ENCODE measurements at places on chromosomes 5 and 9.

DNA sequence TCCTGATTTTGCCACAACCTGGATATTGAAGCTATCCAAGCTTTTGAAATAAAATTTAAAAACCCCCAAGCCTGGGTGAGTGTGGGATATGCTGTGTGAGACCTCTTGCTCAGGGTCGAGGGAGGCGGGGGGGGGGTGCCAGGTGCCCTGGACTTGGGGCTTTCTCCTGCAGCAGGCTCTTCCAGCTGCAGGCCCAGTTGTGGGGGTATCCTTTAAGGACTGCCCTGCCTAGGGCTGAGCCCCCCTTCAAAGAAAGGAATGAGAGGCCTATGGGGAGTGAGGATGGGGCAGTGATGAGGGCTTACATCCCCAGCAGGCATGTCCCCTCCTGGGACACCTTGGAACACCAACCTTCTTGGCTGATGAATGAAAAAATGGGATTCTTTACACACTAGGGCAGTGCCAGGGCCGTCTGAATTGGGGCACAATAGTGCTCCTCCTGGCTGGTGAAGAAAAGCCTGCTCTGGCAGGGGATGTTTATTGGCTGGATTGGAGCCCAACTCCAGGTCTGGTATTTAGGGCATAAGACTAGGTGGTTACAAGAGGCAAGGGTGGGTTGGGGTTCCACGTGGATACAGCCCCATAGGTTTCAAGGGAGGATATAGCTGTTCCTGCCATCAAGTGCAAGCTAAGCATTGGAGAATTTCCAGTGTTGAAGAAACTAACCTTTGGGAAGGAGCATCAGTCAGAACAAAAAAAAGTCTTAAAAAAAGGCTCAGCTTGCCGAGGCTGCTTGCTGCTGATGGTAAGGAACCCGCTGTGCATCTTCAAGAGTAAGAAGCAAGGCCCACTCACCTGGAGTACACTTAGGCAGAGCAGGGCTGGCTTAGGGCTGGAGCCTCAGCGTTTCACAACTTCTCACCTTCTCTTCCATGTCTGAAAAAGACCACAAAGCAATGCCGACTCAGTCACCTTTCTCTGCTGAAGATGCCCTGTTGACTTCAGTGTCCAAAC lies 7.0 kb downstream of the HNRNPAB start:
- DNase-seq, result no peak

DNA sequence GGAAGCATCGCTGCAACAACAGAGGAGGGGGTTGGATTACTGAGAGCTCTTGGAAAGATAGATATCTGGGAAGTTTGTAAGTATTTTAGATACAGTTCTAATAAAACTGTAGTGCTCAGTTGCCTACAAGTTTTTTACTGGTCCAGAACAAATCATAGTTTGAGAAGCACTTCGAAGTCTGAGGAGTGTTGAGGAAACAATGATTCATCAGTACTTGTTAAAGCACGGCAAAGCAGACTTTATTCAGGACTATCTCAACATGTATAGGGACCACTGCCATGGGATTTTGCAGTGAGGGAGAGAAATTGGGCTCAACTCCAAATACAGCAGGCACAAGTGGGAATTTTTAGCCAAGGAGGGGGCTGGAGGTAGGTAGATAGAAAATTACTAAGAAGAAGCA lies 25.3 kb upstream of the RECK start:
- no peak for DNase-seq

- no peak for DNase-seq
These were observed 73.5 kb downstream of the PPP2R2B start for GRCh38 chr5:146805081-146805480.

- DNase-seq, result no peak
These were observed 31.0 kb upstream of the HMCN2 start for GRCh38 chr9:130234340-130235260.

GRCh38 chr5:57575839-57576238 lies 93.2 kb upstream of the ACTBL2 start:
- no peak for DNase-seq

- no peak for DNase-seq
These were observed 19.9 kb upstream of the FAM120A start for GRCh38 chr9:93431539-93432105.

Measured in Right ventricle myocardium inferior (tissue), 1 donor.